Hematopoietic multipotent progenitor cell treated with erythropoietin and hydrocortisone succinate and interleukin-3 and kit ligand, for 4 days (in vitro differentiated cells): ENCODE measurements at places on chromosomes 16 and 17.

GRCh38 chr16:53973021-53973420 is 269.1 kb downstream of the FTO start:
- no peak for DNase-seq

DNA sequence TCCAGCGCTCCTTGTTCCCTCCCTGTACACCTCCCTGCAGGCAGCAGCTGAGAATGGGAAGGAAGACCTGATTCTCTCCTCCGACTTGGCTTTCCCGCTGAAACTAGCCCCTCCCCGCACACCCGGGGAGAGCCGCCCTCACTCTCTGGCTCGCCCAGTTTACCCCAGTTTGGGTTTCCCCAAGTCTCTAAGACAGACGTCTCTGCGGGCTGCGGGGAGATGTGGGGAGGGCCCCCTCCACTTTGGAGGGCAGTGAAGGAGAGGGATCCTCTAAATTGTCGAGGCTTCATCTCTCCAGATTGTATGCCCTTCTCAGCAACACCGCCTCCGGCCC is 797 bp downstream of the GRB7 start:
- no peak for DNase-seq

DNA sequence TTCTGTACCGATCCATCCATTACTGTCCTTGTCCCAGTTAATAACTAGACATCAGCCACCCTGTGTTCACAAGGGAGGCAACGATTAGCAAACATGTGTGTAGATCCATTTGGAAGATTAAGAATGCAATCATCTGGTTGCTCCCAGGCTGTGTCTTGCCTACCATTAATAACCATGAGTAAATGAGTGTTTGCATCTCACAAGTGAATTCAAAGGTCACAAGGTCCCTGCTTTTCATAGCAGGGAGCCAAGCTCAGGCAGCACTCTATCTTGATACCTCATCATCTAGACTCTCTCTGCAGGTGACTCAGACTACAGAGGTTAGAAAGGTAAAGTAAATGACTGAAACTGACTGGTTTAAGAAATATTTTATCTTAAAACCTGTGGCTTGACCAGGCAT is 25.3 kb downstream of the VWA3A start:
- no peak for DNase-seq

GRCh38 chr17:80545499-80545826 is 825 bp downstream of the RPTOR start:
- DNase-seq, result no peak

DNA sequence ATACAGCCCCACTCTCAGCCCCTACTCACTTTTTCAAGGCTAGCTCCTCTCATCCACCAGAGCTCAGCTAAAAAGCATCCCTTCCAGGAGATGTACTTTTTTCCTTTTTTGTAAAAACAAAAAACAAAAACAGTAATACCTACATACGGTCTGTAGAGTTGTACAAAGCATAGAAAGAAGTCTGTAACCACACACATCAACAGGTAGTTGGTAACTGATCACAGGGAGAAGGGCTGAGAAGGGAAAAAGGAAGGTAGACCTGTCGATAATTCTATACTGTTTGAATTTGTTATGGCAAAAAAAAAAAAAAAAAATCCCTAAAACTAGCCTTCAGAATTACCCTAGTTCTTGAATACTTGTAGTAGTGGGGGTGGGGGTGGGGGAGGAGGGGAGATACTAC is 874 bp downstream of the SLC25A19 start:
- DNase-seq, result no peak

DNA sequence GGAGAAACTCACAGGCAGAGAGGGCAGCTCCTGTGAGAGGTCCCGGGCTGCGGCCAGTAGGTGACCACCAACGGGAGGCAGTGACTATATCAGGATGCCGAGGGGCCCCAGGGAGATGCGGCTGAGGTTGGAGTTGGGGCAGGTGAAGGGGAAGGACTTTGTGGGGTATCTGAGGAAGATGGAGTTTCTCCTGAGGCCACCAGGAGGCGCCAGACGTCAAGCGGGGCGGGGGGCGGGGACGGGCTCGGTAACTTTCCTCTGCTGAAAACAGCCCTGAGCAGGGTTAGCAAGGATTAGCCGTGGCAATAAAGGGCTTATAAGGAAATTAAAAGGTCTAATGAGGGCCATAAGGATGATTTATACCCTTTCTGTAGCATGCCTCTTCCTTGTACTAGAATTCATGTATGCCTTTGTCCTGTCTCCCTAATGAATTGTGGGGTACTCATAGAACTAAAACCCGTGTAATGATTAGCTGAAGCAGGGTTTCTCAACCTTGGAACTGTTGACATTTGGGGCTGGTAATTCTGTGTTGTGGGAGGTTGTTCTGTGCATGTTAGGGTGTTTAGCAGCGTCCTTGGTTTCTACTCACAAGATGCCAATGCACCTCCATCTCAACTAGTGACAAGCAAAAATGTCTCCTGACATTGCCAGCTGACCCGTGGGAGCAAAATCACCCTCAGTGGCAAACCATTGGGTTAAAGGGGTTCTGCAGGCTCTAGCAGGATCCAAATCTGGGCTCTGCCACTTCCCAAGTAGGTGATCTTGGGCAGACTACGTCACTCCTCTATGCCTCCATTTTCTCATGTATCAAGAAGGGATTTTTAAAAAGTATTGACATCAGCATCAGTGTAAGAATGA is 74.8 kb upstream of the GRIN2A start:
- peak; percentile 73 for DNase-seq

DNA sequence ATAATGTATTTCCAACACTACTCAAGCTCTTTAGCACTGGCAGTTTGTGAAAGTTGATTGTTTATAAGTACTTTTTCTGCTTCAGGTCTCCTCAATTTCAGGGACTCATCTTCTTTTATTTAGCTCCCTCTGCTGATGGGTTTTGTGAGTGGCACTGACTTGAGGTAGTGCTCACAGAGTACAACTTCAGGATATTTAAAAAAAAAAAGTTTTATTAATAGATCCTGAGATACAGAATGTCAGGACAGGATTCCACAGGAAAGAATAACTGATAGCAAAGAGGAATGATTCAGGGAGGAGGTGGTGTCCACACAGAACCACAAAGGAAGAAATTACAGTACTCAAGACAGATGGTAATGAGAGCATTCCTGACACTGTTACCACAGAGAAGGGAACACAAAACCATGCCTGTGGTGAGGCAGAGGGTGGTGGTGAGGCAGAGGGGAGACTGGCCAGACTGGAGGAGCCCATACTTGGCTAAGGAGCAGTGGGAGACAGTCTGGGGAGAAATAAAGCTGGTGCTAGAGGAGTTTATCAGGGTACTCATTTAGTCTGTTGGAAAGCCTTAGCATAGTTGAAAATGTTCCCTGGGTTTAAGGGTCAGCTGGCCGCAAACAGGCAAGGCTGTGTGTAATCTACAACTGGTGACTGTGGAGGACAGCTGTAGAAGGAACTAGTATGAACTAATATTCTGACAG is 63.7 kb downstream of the SPAG9 start:
- DNase-seq, result peak; percentile 85

DNA sequence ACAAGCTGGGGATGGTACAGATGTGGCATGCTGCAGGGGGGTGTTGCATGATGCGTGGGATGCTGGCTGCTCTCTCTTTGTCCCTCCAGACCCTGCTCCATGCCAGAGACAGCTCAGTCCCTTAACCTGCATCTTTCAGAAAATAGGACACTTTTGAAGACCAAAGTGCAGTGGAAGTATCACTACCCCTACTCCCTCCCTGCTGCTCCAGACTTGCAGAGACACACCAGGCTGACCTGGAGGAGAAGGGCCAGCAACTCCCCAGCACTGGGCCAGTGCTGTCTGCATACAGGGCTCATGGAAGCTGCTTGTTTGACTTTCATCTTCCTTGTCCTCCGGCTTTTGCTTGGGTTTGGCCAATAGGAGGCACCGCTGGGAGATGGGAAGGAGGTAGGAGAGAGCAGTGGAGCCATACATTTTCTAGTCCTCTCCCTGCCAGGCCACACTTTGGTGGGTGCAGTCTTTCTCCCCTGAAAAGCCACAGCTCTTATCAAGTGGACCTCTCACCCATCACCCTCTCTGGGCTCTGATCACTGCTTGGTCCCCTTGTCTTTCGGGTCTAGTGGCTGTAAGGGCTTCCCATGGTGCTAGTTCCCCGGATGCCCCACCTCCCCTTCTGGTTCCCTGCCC is 46.1 kb upstream of the NKD1 start:
- DNase-seq, result no peak

DNA sequence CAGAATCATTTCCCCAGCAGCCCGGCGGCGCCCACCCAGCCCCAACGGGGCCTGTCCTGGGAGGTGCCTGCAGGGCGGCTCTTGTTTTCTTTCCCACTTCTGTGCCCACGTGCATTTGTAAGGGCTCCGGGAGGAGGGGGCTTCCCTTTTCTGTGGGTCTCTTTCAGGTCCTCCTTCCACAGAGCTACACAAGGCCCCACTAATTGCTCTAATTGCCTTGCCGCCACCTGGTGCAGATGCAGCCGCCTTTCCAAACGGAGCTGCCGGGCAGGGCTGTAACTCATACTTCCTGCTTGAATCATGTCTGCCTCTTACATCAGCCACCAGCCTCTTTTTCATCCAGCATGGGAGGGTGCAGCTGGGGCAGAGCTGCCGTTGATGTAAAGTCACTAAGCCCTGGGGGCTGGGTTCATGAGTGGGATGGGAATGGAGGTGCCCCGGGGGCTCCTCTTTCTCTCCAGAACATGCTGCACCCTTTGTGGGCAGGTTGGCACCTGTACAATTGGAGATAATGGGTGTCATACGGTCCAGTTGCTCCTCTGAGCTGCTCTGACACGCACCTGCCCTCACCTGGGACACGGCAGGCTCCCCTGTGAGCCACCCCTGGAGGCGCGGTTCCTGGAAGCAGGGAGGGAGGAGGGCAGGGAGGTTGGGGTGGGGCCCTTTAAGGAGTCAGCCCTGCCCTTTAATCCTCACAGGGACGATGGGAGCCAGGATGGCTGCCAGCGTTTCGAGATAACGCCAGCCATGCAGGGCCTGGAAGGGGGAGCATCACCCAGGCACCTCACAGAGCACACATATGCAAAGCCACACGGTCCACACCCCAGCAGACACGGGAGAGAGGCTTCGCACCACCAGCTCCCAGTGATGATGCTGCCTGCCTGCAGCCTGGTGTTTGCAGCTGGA is 41.1 kb upstream of the KLHDC4 start:
- peak; percentile 76 for DNase-seq

GRCh38 chr16:89505204-89506112 is 2.7 kb upstream of the SPG7 start:
- DNase-seq, result peak; percentile 98

DNA sequence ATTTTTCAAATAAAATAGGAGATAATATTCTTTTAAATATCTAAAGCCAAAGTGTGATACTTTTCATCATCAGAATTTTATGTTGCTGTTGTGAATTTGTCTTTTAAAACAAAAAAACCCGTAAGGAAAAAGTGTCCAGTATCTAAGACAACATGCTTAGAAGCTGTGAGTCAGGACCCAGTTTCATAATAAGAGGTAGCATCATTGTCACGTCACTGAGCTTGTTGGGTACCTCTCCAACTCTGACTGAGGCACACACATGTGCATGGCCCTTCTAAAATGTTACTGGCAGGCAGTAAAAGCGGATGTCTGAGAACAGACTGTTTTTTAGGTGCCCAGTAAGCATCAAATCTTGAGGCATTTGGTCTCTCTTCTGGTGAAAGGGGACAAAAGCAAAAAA is 2.5 kb downstream of the CIAPIN1 start:
- DNase-seq, result no peak

- no peak for DNase-seq
Observed at GRCh38 chr16:23025692-23026307, 123.5 kb downstream of the USP31 start.
